ENCODE measurements at places on chromosomes 1 and 21.

DNA sequence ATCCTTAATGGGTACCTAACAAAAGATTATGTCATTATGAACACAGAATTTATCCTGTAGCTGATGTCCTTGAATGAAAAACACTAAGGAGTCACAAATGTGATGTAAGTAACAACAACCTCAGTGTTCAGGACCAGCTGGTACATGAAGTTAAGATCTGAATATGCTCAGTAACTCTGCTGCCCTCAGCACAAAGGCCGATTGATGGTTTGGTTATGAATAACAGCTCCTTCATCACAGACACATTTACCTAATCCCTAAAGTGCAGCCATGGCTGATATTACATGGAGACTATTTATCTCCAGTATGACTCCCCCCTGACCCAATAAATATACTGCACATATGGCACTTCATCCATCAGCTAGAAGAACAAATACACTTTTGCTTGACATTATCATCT, 75.2 kb downstream of the PLPPR5 start:
- DNase-seq, result no peak

GRCh38 chr21:36452281-36452825, 27.6 kb downstream of the CLDN14 start:
- no peak for DNase-seq

DNA sequence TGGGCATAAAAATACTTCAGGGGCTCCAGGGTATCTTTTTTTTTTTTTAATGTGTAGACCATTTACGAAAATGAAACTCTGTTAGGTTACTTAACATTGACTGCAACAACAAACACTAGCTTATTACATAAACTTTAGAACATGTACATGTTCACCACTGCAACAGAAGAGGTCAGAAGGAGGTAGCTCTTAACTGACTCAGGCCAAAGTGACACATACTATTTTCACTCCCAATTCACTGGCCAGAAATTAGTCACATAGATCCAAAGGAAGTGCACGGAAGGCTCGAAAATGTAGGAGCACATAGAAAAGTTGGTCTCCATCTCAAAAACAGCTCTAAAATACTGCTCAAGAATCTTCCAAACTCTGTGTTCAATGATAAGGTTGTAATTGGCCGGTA, 107.2 kb downstream of the AKT3 start:
- DNase-seq, result no peak

DNA sequence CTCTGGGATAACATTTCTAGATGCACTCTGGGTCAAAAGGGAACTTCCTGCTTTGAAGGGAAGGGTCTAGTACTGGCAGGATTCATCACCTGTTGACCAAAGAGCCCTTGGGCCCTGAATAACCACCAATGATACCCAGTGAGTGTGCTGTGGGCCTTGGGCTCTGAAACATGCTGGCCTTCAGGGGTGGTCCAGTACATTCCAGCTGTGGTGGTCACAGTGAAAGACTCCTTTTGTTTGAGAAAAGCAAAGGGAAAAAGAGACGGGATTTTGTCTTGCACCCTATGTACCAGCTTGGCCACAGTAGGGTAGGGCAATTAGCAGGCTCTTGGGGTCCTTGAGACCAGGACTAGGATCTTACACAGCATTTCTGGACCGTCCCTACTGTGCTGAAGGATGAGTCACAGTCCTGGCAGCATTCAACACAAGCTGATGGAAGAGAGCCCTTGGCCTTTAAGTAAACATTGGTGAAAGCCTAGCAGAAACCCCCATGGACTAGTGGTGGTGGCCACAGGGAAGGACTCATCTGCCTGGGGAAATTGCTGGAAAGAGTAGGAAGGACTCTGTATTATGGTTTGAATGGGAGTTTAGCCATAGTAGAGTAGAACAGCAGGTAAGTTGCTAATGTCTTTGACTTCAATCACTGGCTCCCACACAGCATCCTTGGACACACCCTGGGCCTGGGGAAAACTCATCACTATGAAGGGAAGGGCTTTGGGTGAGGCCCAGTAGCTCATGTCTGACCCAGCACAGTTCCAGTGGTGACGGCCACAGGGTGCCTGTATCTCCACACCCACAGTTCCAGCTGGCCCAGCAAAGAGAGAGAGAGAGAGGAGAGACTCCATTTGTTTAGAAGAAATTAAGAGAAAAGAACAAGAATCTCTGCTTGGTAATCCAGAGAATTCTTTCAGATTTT, 87.5 kb downstream of the COL24A1 start:
- DNase-seq, result no peak

GRCh38 chr1:23020706-23021405, 1.6 kb downstream of the KDM1A start:
- DNase-seq, result no peak

GRCh38 chr1:213829780-213830179, 158.0 kb upstream of the PROX1 start:
- no peak for DNase-seq

DNA sequence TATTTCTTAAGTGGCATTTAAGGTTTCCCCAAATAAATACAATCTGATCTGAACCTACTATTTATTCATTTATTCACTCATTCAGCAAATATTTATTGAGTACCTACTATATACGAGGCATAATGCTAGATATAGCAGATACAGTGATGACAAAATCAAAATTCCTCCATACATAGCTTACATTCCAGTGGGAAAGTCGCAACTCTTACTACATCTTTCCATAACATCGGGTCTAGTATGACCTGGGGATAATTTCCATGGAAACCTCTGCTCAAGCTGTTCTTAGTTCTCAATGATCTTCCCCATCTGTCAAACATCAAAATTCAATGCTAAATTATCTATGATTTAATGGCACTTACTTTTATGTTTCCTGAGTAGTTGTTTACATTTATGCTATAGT, 70.8 kb upstream of the PRKACB start:
- no peak for DNase-seq

- no peak for DNase-seq
These were observed 75.5 kb upstream of the ANGPTL1 start for GRCh38 chr1:178946416-178946815.

- no peak for DNase-seq
These were observed 19.0 kb upstream of the AGO1 start for GRCh38 chr1:35863881-35864625.

DNA sequence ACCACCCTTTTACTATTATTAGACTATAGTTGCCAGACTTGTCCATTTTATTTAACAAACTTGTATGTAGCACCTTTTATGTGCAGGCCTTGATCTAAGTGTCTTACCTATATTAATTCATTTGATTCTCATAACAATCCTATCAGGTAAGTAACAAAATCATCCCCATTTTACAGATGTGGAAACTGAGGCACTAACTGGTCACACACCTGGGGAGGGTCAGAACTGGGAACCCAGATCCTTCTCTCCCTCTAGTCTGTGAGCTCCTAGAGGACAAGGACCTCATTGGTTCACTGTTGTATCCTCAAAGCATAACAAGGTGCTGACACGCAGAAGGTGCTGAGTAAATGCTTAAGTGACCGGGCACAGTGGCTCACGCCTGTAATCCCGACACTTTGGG, 14.9 kb downstream of the FBXO2 start:
- no peak for DNase-seq

GRCh38 chr1:81406292-81406999, 394.3 kb upstream of the ADGRL2 start:
- no peak for DNase-seq

- DNase-seq, result peak; percentile 23
These were observed 65.2 kb downstream of the SIK1 start for GRCh38 chr21:43361493-43362296.

GRCh38 chr21:41691205-41692184, 75.4 kb downstream of the RIPK4 start:
- no peak for DNase-seq

DNA sequence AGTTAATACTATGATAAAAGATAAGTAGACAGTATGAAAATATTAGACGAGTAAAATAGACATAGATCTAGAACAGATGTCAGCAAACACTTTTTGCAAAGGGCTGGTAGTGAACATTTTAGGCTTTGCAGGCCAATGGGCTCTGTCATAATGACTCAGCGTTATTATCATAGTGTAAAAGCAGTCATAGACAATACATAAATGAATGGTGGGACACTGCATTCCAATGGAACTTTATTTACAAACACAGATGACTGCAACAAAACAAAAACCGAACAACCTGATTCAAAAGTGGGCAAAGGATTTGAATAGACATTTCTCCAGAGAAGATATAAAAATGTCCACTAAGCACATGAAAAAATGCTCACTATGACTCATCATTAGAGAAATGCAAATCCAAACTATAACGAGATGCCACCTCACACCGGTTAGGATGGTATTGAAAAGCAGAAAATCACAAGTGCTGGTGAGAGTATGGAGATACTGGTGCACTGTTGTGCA, 7.3 kb downstream of the GSTM5 start:
- DNase-seq, result no peak

GRCh38 chr1:198756470-198756869, 117.6 kb downstream of the PTPRC start:
- DNase-seq, result no peak

DNA sequence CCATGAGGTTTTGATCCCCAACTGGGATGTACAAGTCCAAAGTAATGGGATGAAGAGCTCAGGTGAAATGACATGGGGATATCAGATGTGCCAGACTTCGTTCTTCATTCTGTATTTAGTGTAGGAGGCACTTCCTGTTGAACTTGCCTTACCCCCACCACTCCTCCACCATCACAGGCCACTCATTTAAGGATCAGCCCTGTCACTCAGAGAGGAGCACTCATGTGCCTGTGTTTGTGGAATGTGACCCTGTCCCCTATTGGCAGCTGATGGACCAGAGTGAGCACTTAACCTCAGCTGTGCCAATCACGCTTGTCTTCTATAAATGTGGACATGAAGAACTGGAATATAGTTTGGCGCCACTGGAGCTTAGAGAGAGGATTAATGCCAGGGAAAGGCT, 91.4 kb upstream of the CTTNBP2NL start:
- DNase-seq, result no peak

- no peak for DNase-seq
These were observed 167.3 kb upstream of the ZNF644 start for GRCh38 chr1:91189096-91189495.

- DNase-seq, result no peak
These were observed 135.5 kb downstream of the GLIS1 start for GRCh38 chr1:53603431-53603830.

- DNase-seq, result peak; percentile 28
These were observed 36.0 kb downstream of the NUAK2 start for GRCh38 chr1:205285381-205286101.

GRCh38 chr21:26027696-26028095, 142.9 kb downstream of the APP start:
- no peak for DNase-seq

- no peak for DNase-seq
These were observed 8.5 kb downstream of the IRF2BP2 start for GRCh38 chr1:234601301-234602017.

- DNase-seq, result no peak
These were observed 60.7 kb downstream of the ACBD3 start for GRCh38 chr1:226125831-226126230.

GRCh38 chr1:234649432-234650081, 39.6 kb upstream of the IRF2BP2 start:
- DNase-seq, result no peak

GRCh38 chr21:39675590-39675989, 62.9 kb downstream of the B3GALT5 start:
- DNase-seq, result no peak

GRCh38 chr1:186210258-186210657, 164.8 kb downstream of the TPR start:
- DNase-seq, result no peak
